EL (cell line): ENCODE measurements at places on chromosomes 5 and 9.
A peak's percentile ranks its signal among the peaks of the same experiment; 100 is the strongest.

- no peak for DNase-seq
These were observed 205.0 kb upstream of the PRDM9 start for GRCh38 chr5:23302438-23302837.

DNA sequence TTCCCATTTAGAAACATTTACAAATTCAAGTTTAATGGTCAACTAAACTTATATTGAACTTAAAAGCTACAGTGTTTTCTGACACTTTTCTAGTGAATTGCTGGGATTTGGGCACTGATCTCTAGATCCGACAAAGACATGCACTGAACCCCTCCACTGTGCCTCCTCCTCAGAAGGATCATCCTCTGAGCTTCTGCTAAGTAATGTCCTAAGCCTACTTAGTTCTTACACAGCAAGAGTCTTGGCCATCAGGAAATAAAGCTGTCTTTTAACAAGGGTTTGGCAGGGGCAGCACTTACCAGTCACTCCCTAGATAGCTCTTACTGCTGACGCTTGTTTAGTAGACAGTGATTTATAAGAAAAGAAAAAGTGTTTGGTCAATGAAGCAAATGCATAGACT is 50.5 kb downstream of the FAM81B start:
- no peak for DNase-seq

DNA sequence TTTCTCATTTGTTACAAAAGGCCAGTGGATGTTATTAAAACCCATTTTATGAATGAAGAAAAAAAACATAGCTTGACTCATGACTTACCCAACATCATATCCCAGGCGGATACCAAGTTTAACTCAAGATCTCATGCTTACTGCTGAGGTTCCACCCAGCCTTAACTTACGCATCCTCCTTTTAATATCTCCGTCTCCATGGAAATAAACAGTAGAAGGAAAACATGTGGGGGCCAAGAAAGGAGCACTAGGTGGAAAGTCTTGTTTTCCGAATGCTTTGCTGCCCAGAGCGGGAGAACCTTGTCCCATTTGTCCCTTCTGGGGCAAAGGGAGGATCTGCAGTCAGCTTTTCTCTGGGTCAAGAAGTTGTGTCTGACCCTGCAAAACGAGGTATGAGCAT is 44.1 kb downstream of the ANGPTL2 start:
- no peak for DNase-seq

GRCh38 chr5:87393331-87393730 is 19.4 kb downstream of the CCNH start:
- peak; percentile 86 for DNase-seq

- no peak for DNase-seq
These were observed 98.0 kb downstream of the MACIR start for GRCh38 chr5:103356350-103357091.

GRCh38 chr5:54905942-54906537 is 79.4 kb downstream of the ESM1 start:
- DNase-seq, result peak; percentile 69

DNA sequence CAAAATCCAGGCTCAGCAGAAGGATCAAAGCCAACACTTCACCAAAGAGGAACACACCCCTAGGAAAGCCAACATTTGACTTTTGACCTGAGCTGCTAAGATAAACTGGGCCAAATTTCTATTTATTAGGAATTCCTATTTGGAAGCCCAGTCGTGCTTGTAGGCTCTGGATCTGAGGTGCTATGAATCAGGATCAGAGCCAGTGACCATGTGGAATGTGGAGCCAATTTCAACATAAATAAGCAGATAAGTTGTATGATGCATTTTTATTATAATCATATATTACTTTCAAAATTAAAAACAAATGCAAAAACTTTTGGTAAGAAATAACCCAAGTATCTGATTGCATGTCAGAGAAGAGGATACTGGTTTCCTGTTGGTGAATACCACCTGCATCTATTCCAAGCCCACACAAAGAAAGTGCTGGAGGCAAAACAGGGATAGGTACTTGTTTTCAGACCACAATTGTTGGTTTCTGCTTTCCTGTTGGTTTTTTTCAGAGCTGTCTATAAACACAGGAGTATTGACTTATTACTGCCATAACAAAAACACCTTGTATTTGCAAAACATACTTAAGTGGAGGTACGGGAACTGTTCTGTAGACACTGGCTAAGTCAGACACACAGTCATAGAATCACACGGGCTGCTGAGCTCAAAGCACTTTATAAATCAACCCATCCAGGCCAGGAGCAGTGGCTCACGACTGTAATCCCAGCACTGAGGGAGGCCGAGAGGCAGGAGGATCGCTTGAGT is 52.8 kb downstream of the ARL15 start:
- no peak for DNase-seq

- no peak for DNase-seq
These were observed 394.1 kb upstream of the GRIA1 start for GRCh38 chr5:153096381-153096780.

GRCh38 chr9:134889386-134890154 is 9.0 kb downstream of the FCN2 start:
- no peak for DNase-seq

- peak; percentile 73 for DNase-seq
These were observed 30.4 kb downstream of the RANBP17 start for GRCh38 chr5:170892196-170892595.

- no peak for DNase-seq
These were observed 38.6 kb downstream of the SH3RF2 start for GRCh38 chr5:145975001-145975360.

DNA sequence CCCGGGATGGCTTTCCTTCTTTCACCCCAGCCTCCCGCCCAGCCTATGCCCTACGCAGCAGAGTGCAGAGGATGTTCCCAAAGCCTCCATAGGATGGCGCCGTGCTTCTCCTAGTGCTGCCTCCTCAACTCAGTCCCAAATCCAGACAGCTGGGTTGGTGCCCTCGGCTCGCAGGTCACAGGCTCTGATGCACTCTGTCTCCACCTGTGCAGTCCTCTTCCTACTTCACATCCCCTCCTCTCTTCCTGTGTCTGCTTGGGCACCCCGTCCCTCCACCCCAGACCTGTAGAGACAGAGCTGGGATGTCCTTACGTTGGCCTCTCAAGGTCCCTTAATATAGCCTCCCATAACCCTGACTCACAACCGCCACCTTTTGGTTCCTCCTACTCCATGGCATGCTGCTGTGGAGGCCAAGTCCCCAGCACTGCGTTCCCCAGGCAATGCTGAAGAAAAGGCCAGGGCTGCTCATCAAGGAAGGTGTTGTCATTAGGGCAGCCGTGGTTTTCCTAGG is 314.4 kb downstream of the GADD45G start:
- DNase-seq, result no peak

GRCh38 chr5:81242906-81243436 is 9.8 kb downstream of the CKMT2 start:
- no peak for DNase-seq

DNA sequence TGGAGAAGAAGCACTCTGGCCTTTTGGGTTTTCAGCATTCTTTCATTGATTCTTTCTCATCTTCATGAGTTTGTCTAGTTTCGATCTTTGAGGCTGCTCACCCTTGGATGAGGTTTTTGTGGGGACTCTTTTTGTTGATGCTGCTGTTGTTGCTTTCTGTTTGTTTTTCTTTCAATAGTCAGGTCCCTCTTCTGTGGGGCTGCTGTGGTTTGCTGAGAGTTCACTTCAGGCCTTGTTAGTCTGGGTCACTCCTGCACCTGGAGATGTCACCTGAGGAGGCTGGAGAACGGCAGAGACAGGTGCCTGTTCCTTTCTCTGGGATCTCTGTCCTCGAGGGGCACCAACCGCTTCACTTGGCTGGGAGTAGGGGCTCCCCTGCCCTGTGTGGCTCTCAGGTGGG is 14.0 kb downstream of the RANBP17 start:
- no peak for DNase-seq

DNA sequence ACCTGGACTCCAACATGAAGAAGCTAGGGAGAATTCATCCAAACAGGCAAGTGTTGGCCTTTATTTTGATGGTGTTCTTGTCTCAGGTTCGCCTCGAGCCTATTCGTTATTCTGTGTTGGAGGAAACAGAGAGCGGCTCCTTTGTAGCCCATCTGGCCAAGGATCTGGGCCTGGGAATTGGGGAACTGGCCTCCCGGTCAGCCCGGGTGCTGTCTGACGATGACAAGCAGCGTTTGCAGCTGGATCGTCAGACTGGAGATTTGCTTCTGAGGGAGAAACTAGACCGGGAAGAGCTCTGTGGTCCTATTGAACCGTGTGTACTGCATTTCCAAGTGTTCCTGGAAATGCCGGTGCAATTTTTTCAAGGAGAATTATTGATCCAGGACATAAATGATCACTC is 367 bp downstream of the PCDHB4 start:
- DNase-seq, result no peak

GRCh38 chr5:178057839-178058238 is 55.5 kb upstream of the N4BP3 start:
- DNase-seq, result no peak

- no peak for DNase-seq
These were observed 61.9 kb downstream of the IRX1 start for GRCh38 chr5:3657364-3658022.

GRCh38 chr5:40616781-40617180 is 62.9 kb upstream of the PTGER4 start:
- DNase-seq, result no peak

DNA sequence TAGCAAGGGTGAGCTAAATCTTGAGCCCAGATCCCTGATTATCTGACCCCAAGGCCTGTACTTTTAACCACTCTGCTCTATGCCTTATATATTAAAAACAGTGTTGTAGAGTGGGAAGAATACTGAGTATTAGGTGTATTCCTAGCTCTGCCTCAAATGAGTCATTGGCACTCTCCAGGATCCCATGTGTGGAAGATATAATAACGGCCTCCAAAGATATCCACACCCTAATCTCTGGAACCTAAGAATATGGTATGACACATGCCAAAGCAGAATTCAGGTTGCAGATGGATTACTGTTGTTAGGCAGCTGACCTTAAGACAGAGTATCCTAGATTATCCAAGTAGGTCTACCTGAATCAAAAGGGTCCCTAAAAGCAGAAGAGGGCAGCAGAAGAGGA is 110.8 kb downstream of the ADRB2 start:
- peak; percentile 21 for DNase-seq
